Neural progenitor cell (in vitro differentiated cells): ENCODE measurements at places on chromosomes 13 and 19. TPM values are rescaled to one million over a fixed set of nuclear protein-coding genes. Genes with fewer than 3 reads are reported as not detected.

- peak; percentile 34 for DNase-seq
These were observed 7.5 kb upstream of the ZNF808 start for GRCh38 chr19:52520013-52520412.

DNA sequence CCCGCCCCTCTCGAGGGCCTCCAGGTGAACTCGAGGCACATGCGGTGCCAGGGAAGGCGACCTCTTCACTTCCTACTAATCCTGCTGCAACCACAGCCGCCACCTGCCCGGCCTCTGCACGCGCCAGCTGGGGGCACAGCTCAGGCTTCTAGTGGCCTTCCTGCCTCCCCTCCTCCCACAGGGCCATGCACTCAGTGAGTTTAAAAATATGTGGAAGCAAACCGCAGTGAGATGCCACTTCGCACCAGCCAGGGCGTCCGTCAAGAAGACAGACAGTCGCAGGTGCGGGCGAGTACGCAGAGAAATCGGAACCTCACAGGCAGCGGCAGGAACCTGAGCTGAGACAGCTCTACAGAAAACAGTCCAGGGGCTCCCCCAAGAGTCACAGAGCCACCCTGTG is 10.4 kb downstream of the LMNB2 start:
- peak; percentile 26 for DNase-seq

DNA sequence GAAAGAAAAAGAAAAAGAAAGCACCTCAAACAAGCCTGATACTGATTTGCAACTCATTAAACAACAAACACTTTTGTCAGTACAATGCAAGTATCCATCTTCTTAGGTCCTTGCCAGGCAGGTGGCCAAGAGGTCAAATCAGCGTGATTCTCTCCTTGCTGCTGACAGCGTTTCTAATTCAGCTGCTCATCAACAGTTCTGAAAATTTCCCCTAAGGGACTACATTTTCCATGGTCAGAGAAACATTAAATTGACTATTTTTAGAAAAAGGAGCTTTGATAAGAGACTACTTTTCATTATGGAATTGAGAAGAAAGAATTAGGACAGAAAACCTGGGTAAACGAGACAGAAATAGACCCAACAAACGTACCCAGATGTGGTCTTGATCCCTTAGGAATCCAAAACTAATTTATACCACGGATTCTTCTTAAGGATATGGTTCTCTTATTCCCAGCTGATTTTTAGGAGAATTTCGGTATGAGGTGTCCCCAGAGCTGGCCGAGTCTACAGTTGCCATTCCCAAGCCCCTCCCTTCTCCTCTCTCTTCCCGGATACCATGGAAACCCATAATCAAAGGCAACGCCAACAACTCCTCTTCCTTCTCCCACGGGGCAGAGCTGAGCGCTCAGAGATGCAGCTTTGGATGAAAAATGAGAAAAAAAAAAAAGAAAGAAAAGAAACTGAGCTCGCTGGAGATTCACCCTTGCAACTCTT is 29.5 kb upstream of the CEBPG start:
- DNase-seq = peak; percentile 48

DNA sequence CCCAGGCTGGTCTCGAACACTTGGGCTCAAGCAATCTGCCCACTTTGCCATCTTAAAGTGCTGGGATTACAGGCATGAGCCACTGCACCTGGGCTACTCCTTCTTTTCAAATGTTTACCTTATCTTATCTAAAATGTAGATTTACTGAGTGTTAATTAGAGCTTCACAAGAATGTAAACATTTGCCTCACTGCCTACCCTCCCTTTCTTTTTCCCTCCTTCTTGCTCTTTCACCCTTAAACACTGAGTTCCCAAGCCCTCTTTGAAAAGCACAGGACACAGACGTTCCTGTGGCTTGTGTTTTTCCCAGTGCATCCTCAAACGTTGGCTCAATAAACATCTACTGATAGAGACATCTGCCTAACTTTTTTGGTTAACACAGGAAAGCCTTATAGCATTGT is 32.7 kb upstream of the CYSLTR2 start:
- no peak for DNase-seq

DNA sequence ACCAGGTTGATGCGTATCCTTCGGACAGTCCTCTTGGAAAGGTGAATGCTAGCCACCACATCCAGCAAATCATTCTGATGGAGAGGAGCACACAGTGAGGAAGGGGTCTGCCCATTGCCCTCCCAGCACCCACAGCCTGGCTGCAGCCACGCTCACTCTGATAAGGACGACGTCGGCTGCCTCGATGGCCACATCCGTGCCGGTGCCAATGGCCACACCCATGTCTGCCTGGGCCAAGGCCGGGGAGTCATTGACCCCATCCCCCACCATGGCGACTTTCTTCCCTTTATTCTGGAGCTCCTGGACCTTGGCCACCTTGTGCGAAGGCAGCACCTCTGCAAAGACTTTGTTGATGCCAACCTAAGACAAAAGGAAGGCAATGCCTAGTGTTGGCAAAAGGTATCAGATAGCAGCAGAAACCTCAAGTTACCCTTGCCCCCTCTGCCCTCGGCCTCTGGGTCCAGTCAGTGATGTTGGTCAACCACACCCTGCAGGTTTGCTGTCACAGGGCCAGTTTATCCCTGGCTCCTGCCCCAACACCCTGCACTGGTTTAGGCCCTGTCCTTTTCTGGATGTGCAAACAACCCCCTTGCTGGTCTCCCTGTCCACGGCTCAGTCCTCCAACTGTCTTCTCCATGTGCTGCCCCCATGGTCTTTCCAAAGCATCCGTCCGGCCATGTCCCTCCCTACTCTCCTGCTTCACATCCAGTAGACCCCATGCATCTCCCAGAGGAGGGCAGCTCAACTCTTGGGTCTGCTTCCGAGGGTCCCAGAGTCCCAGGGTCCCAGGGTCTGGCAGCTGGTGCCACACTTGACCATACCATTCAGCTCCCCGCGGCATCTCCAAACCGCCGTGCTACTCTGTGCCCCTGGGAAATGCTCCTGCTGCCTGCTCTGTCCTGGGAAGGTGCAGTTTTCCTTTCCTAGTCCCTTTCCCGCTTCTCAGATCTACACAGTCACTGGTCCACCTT is 73.6 kb downstream of the ATP7B start:
- no peak for DNase-seq

- DNase-seq = no peak
These were observed 52.7 kb downstream of the PIBF1 start for GRCh38 chr13:72834601-72835000.

- no peak for DNase-seq
These were observed 592.0 kb upstream of the SLITRK5 start for GRCh38 chr13:87078947-87079795.

DNA sequence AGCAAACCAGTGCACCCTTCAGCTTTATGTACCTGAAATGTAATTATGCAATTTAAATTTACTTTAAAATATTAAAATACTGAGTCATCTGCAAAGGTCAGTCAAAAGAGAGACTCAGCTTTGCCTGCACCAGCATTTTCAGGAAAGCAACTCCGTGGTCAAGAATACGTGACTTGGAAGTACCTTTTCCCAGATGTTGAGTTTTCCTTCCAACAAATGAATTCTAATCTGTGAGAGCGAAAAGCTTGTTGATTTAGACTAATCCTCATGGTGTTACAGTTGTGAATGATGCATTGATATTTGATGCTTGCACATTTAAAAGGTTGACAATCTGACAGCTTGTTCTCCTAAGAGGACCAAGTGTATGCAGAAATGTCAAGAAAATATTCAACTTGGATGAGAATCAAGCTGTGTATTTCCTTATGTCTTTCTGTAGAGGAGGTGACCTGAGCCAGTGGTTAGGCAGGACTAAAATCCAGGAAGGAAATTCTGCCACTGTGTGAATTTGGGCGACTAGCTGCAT is 270.4 kb downstream of the ABCC4 start:
- no peak for DNase-seq

- DNase-seq = peak; percentile 49
These were observed 36.1 kb upstream of the USPL1 start for GRCh38 chr13:30581582-30581981.

GRCh38 chr19:12495002-12495802 is 10.6 kb upstream of the ZNF709 start:
- peak; percentile 95 for DNase-seq

- peak; percentile 39 for DNase-seq
These were observed 539 bp downstream of the PLD3 start for GRCh38 chr19:40348961-40349507.

GRCh38 chr13:45300190-45300985 is 40.6 kb downstream of the TPT1 start:
- no peak for DNase-seq

- peak; percentile 63 for DNase-seq
These were observed 2.0 kb upstream of the INAFM1 start for GRCh38 chr19:47272448-47273312.

DNA sequence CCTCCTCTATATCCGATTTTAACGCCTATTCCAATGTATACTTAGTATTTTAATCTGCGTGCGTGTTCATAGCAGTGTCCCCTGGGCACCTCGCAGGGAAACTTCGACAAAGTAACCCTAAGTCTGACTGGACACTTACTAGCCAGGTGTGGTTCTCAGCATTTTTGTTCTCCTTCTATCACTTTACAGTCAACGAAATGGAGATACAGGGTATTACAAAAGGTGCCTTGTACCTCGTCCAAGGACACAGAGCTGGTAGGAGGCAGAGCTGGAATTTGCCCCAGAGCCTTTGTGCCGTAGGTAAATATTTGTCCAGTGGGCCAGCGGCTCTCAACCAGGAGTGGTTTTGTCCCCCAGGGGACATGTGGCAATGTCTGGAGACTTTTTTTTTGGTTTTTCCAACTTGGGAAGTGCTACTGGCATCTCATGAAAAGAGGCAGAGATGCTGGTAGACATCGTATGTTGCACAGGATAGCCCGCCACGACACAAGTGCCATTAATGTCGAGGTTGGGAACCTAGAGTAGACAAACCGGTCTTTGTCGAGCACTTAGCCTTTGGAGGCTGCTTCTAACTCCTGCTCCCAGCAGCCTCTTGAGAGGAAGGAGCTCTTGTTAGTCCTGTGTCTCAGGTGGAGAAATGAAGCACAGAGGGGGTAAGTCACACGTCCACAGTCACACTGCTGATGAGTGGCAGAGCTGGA is 1.1 kb downstream of the ZNF444 start:
- DNase-seq = no peak

DNA sequence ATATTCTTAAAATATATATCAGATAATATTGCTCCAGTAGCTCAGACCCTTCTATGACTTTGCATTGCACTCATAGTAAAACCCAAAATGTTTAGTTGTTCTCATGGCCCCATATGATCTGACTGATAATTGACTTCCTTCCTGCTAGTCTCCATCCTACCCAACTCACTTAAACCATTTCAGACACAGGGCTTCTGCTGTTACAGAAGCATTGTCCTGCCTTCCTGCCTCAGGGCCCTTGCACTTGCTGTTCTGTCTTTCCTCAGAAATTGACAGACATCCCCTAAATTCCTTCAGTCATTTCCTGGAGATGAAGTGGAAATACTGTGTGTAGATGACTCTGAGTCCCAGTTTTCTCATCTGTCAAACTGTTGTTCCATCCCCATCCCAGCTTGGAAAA is 19.7 kb downstream of the FBXL12 start:
- DNase-seq = no peak

DNA sequence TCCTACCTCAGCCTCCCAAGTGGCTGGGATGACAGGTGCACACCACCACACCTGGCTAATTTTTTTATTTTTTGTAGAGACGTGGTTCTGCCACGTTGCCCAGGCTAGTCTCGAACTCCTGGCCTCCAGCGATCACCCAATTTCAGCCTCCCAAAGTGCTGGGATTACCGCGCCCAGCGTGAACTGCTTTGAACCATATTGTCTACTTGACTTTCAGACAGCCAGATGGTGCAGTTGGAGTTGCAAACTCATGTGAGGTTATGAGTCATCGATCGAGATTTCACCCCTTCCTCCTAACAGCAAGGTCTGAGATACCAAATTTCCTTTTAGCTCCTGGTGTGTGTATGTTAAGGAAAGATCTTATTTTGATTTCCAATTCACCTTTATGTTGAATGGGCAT is 2.7 kb downstream of the SLC27A1 start:
- DNase-seq = no peak

DNA sequence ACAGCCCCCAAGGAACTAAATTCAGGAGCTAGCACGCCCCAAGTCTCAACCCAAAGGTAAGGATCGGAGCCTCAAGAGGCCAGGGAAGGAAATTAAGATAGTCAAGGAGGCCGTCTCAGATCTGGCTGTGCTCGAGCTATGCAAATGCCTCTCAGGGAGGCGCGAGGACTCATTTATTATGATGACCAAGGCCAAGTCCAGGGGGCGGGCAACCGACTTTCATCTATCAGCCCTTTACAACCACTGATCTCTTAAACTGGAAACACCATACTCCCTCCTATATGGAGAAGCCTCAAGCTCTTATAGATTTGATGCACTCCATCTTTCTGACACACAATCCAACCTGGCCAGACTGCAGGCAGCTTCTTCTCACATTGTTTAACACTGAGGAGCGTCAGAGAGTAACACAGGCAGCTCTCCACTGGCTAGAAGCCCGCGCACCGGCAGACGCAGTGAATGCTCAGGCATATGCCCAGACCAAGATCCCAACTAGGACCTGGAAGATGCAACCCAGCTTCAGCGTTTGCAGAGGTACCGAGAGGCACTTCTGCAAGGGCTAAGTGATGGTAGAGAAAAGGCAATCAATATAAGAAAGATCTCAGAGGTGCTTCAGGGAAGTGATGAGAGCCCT is 9.6 kb upstream of the SLC15A1 start:
- DNase-seq = no peak

UQCRFS1 gene
- 36.5 and 39.2 TPM in 2 replicates for total RNA-seq

ACER1 gene
- total RNA-seq = not detected in 2 replicates

VRK3 gene
- 21.6 and 48.0 TPM in 2 replicates for total RNA-seq

NKG7 gene
- total RNA-seq = not detected in 2 replicates

LCP1 gene
- 0.34 and 2.2 TPM in 2 replicates for total RNA-seq
